Putamen (tissue), 1 donor: ENCODE measurements at places on chromosomes 1 and 21.

DNA sequence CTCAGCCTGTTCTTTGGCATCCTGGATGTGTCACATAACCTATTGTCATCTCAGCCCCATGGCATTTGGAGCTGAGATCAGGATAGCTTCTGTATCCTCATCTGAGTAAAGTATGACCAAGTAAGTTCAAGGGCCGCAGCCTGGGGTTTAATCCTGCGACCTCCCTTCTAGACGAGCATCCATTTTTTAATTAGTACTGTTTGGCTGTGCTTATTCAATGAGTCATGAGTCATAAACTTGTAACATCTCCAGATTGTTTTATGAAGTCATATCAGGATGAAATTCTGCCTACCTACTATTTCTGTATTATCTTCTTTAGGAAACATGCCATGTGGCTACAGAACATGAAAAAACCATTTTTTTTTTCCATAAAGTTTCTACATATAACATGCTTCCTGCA, 119.1 kb downstream of the ERG start:
- no peak for DNase-seq

- no peak for DNase-seq
These were observed 167.0 kb upstream of the C1orf174 start for GRCh38 chr1:4066860-4067599.

GRCh38 chr1:16032388-16033102, 10.7 kb downstream of the CLCNKA start:
- peak; percentile 65 for DNase-seq

DNA sequence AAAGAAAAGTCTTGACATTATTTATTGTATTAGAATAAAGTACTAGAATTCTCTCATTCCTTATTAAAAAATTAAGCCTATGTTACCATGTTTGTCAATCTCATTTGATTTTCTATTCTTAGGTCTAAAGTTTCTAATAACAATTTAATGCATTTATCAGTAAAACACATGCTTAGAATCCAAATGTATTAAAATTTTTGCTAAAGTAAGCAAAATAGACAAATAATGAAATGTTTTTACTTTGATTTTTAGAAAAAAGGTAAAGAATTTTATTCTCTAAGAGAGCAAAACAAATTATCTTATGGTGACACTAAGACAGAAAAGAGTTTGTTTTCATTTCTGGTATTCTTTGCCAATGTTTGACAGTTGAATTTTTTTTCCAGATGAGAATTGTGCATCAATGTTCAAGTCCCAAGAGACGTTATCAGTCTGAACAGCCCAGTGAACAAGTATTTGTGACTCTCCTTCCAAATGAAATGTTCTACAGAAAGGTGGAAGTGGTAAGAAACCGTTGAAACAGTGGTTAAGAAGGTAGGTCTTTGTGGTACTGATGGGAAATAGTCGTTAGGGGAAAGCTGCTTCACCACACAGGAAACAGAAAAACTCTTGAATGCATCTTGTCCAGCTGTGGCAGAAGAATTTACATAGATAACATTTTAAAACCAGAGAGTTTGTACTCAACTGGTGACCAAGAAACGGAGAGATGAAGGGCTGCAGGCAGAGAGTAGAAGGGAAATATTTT, 402.5 kb downstream of the PTPRC start:
- DNase-seq, result no peak

DNA sequence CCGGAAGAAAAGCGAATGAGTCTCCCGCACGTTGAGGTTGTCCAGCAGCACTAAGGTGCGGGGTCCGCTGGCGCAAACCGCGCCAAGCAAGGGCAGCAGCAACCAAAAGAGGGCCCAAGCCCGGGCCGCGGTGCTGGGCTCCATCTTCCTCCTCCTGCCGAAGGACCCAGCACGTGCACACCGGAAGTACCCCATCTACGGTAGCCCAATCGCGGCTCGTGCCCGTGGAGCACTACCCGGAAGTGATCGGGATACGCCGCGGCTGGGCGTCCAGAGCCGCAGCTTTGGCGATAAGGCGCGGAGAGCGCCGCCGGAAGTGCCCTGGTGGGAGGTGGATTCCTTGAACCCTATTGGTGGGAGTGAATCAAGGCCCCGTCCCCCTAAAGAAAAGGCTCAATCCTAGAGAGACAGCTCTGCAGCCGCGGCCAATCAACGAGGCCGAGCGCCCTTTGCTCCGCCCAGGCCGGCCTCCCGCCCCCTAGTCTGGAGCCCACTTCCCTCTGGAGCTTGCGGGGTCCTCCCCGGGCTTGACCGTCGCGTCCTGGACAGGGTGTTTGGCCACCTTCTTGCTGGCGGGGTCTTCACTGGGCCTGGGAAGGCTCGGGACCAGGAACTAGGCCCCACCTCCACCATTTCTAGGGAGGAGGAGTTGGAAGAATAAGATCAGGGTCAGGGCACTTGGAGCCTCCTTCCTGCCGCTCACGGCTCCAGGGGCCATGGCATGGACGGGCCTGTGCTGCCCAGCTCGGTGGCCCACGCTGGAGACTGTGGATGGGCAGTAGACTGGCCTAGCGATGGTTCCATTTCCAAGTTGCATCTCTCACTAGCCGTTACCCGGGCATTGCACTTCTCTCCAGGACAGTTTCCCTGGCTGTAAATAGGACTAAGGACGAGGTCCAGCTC, at the start of gene DDOST:
TSS of gene DDOST (minus strand) at position 163 of the 903 bp plus-strand sequence. CDS start at position 144, 19 bp downstream.
- DNase-seq, result peak; percentile 98

- DNase-seq, result no peak
These were observed 24.5 kb upstream of the RCSD1 start for GRCh38 chr1:167605576-167605975.

DNA sequence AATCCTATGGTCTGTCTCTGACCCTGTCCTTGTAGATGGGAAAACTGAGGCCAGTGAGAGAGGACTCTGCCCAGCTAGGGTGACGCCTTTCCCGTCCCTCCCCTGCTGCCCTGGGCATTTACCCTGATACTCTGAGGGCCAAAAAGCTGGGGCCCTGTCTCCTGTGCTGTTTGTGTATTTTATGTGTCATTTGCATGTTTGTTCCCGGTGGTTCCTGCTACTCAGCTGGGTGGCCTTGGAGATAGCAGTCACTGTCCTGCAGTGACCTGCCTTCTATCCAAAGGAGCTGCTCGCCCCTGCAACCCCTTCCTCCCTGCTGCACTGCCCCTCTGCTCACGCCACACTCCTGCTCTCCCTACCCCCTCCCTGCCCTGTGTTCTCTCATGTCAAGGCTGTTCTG, 41.1 kb upstream of the KDM4A start:
- no peak for DNase-seq

GRCh38 chr1:224407571-224408293, 26.9 kb downstream of the WDR26 start:
- no peak for DNase-seq

DNA sequence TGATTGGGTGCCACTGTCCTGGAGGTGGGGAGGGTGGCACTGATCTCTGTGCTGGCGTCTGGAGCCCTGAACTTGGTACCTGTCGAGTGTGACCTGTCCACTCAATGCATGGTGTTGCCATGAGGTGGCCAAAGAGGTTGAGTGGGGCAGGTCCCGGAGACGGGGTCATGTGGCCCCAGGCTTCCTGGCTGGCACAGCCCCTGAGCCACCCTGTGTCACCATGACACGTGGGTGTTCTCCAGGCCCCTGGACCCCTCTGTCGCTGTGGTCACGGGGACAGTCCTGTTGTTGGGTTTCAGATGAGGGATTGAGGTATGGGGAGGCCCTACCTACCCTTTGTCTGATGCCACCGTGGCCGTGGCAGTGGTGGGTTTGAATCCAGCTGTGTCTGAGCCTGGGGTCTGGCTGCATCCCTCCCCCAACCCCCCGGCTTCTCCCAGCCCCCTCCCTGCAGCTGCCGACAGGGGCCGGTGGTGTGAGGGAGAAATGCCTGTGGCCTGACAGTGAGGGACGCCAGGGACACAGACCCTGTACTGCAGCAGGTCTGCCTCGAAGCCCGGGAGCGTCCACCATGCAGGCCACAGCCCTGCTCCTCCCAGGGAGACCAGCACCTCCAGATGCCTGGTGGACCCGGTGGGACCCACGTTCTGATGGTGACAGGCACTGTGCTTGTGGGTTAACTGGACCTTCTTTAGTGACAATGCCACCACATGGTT, 12.0 kb downstream of the TRPM2 start:
- DNase-seq, result no peak

DNA sequence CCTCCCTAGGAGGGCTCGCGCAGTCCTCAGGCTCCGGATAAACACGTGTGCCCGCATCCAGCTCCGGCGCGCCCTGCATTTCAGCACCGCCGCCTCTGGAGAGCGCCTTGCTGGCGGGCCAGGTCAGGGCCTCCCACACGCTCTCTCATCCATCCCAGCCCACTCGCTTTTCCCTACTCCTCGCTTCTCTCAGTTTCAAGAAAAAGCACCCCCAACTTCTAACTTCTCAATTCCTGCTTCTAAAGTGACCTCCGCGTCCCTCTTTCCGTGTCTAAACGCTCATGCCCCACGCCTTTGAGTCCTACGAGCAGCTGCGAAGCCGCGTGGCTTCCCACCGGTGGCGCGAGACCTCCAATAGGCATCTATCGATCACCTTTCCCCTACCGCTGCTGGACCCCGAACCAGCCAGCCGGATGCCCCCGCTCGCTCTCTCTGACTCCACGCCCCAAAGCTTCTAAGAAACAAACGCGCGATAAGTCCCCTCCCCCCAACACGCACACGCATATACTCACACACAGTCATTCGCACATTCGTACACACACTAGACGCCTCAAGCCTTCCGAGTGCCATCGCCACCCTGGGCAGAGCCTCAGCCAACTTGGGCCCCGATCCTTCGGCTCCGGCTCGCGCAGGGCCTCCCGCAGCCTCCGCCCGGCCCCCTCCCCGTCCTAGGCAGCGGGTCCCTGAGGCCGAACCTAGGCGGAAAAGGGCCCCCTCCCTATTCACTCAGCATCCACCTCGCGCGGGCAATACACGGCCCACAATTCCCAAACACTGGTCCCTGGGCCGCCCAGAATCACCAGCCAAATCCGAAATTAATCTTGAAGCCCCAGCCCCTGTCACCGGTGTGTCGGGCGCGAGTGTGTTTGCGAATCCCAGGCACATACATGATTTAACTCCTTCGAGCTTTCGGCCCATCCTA, 1.1 kb downstream of the NMNAT2 start:
- DNase-seq, result peak; percentile 43

GRCh38 chr1:21320410-21321108, 30.3 kb upstream of the ECE1 start:
- no peak for DNase-seq

- DNase-seq, result no peak
These were observed 12.5 kb downstream of the ACTRT2 start for GRCh38 chr1:3033790-3034090.

GRCh38 chr1:12549460-12550349, 68.3 kb downstream of the DHRS3 start:
- no peak for DNase-seq

DNA sequence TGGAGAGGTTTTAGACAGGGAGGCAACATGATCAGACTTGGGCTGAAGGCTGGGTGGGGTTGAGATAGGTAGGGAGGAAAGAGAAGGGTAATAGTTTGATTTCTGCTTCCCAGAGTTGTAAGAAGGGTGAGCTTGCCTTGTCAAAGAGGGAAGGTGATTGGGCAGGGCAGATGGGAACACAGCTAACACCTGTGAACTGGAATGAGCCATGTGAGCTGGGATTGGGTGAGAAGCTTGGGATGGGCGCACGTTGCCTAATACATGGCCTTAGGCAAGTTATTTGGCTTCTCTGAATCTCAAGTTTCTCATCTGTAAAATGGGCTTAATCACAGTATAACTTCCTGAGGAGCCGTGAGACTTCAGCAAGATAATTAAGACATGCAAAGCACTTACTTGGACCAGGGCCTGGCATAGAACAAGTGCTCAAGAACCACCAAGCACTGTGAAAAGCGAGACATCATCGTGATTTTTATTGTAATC, 33.8 kb upstream of the ID3 start:
- no peak for DNase-seq

DNA sequence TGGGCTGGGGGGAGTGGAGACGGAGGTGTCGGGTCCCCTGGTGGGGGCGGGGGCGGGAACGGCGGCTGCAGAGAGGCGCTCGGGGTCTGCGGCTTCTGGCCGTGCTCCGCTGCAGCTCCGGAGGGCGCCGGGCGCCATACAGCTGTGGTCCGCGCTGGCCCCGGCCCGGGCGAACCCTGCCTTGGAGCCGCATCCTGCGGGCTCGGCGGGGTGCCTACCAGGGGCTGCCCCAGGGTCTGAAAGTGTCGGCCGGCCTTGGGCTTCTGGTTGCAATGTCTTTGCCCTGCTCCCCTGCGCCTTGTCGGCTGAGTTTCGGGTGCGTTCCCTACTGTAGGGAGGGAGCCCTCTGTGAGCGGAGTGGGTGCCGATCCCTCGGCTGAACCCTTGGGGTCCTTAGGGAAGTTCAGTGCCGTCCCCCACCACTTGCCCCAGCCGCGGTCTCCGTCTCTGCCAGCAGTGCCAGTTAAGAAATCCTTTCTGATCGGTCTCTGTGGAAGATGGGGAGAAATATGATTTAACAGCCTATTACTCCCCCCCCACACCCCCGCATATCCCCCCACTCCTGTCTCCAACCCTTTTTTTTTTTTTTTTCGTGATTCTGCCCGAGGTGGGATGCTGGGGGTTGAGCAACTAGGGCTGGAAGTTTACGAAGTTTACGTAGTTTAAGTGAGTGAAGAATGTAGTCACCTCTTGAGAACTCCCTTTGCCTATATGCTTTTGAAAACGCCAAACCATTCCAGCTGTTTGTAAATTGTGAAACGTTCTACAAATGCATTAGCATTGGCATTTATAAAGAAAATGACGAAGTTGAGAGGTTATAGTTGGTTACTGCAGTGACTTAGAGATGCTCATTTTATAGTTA, 588 bp downstream of the NEXN start:
- peak; percentile 20 for DNase-seq

DNA sequence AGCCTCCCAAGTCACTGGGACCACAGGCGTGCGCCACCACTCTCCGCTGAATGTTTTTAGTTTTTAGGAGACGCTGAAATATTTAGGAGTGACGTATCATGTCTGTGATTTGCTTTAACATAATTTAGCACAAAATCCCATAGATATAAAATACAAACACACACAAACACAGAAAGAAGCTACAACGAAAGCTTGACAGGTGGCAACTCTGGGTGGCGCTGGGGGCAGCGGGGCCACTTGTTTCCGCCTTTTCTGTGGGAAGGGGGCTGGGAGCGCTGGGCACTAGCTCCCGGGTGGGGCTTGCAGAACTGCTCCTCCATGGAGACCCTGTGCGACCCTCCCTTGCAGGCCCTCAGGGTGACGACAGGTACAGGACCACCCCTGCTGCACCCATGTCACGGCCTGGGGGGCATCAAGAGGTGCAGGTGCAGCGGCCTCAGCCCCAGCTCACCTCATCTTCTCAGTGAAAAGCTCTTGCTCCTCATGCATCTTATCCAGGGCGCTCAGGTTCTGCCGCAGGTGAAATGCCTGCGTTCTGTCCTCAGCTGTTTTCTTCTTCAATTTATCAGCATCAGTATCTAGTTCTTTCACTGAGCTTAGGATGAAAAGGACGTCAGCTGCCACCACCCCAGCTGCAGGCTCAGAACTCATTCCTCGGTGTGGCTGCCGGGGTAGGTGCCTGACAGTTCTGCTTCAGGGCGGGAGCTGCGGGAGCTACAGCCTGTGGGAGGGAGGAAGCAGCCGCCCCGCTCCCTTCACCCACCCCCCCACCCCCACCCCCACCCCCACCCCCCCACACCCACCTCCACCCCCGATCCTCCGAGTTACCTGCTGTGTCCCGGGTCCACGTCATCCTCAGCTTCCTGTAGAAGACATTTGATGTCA, 15.3 kb downstream of the CFAP74 start:
- no peak for DNase-seq
